CD4-positive, alpha-beta T cell treated with Interleukin-21 for 1 hour (primary cell): ENCODE measurements at places on chromosomes 7 and 10.

GRCh38 chr10:46543466-46544377 lies 12.7 kb downstream of the GPRIN2 start:
- no peak for DNase-seq

GRCh38 chr7:124168616-124169015 lies 135.7 kb upstream of the TMEM229A start:
- no peak for DNase-seq

GRCh38 chr7:128938544-128939074 lies 882 bp downstream of the IRF5 start:
- DNase-seq, result no peak

- no peak for DNase-seq
Observed at GRCh38 chr10:85767891-85768290, 598.7 kb downstream of the GRID1 start.

GRCh38 chr7:88866265-88866863 lies 70.8 kb upstream of the TEX47 start:
- DNase-seq, result no peak

- DNase-seq, result no peak
Observed at GRCh38 chr7:126495001-126495400, 757.7 kb downstream of the GRM8 start.

DNA sequence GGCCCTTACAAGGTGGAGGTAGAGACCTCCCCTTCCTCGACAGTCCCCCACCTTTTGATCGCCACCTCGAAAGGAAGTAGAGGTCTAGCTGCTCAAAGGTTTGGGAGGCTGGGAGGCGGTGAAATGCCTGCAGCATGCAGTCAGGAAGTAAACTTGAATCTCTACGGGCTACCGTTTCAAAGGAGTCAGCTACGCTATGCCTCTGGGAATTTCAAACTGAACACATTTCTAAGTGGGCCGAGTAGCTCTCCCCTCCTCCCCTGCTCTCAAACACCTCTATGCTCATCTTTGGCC lies 68.0 kb downstream of the CXCL12 start:
- no peak for DNase-seq

DNA sequence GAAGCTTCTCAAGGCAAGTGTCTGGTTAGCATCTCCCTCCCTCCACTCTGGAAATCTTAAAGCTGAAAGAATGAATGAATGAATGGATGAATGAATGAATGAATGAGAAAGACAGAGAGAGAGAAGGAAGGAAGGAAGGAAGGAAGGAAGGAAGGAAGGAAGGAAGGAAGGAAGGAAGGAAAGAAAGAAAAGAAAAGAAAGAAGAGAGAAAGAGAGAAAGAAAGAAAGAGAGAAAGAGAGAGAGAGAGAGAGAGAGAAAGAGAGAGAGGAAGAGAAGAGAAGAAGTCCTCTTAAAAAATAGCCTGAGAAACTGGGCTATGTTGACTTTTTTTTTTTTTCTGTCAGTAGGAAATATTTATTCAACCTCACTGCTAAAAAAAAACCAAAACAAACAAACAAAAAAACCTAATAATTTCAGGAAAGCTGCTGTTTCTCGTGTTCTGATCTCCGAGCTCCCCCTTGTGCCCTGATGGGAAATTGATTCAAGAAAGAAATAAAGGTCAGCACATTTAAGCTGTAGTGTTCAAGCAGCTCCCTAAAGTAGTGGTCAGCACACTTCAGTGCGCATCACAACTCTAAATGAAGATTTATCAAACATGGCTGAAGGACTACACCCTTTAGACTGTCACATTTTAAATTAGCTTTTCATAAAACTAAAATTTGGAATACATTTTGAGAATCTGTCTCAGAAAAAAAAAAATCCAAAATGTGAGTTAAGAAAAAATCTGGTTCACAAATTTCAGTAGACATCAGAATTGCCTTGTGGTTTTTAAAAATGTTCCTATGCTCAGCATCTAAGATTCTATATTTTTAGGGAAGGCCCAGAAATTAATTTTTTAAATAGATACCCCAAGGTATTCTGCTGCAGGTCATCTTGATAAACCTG lies 154.3 kb downstream of the ELAPOR2 start:
- DNase-seq, result no peak

GRCh38 chr10:93790439-93790838 lies 32.7 kb downstream of the LGI1 start:
- DNase-seq, result no peak

GRCh38 chr7:141920281-141920680 lies 4.1 kb downstream of the OR9A4 start:
- DNase-seq, result no peak

DNA sequence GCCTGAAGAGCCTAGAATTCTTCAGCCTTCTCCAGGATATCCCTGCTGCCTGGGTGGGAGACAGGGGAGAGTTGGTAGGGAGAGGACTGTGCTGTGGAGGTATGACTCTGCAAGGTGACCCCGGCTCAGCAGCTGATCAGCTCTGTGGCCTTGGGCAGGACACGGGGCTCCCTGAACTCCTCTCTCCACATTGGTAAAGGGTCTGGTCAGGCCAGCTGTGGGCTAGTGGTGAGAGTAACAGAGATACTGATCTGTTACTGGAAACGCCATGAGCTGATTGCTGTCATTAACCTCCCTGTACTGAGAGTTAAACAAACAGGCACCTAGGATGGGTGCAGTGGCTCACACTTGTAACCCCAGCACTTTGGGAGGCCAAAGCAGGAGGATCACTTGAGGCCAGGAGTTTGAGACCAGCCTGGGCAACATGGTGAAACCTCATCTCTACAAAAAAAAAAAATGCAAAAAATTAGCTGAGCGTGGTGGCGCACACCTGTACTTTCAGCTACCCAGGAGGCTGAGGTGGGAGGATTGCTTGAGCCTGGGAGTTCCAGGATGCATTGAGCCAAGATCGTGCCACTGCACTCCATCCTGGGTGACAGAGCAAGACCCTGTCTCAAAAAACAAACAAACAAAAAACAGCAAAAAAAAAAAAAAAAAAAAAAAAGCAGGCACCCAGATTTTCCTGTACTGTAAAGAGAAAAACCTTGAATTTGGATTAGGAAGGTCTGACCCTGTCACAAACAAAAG lies 151.5 kb downstream of the CUX1 start:
- DNase-seq, result no peak

GRCh38 chr10:420154-421121 lies 269.0 kb downstream of the DIP2C start:
- DNase-seq, result no peak

DNA sequence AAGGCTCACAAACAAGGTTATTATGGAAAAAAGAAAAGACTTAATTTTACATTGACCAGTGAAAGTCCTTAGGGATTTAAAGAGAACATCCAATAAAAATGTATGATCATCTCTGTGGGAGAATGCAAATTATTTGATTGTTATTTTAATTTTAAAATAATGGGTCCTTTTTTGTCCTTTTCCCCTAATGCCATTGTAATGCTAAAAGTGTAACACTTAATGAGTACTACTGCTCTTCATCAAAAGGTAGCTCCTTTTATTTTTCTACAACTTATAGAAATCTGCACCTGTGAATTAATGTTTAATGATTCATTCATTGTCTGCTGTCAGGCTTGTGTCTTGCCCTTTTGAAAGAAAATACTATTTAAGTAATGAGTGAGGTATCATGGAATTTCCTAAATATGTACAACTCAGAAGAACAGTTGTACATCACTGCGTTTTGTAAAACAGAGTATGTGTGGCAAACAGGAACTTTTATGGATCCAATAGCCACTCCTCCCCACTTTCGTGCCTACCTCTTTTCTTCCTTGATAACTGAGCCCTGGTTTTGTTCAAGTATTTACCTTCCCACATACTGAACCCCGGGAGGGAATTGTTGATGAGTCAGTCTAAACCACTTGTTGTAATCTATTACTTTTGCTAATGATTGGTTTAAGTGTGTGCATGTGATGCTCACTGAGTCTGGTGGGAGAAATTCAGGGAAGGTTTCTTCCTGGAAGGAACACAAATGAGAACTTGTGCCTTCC lies 19.9 kb upstream of the TRUB1 start:
- no peak for DNase-seq

DNA sequence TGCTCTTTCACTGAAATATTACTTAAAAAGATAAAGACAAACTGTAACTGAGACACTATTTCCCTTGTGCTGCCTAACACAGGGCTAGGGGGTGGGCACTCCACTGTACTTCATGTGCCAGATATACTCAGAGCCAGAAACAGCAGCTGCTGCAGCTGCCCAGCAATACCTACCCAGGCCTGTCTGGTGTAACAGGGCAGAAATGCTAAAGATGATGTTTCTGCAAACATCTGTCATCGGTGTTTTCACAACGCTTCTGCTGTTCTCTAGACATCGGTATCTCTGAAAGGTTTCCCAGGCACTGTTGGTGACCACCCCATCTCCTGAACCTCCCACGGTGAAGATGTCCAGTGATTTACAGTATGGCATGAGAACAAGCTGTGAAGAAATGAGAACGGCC lies 42.7 kb downstream of the LAMB1 start:
- no peak for DNase-seq

- DNase-seq, result no peak
Observed at GRCh38 chr7:574661-575395, 55.2 kb upstream of the PDGFA start.

DNA sequence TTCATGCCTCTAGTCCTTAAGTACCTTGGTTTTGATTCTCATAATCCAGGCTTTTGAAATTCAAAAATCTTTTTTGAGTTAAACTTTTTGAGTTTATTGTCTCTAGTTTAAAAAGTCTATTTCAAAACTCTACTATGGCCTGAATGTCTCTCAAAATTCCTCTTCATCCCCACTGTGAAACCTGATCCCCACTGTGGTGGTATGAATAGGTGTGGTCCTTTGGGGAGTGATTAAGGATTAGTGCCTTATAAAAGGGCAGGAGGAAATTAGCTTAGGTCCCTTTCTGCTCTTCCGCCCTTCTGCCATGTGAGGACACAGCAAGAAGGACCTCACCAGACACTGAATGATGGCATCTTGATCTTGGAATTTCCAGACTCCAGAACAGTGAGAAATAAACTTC lies 44.1 kb upstream of the JAZF1 start:
- no peak for DNase-seq

DNA sequence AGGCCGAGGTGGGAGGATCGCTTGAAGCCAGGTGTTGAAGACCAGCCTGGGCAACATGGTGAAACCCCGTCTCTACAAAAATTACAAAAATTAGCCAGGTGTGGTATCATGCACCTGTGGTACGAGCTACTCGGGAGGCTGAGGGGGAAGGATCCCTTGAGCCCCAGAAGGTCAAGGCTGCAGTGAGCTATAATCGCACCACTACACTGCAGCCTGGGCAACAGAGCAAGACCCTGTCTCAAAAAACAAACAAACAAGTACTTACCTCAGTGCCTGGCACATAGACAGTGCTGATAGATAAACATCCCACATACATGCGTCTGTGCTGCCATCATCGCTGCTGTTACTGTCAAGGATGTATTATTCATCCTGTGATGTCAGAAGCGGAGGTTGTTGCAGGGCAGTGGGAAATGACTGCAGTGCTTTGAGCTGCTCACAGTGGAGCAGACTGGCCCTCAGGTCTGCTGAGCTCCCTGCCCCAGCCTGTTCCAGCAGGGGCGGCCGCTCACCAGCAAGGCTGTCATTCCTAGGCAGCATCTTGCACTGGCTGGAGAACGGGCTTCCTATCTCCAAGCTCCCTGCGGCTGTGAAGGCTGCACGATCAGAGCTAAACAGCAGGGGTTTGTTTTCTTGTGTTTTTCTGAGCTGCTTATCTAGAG lies 18.6 kb downstream of the FOXK1 start:
- DNase-seq, result no peak

DNA sequence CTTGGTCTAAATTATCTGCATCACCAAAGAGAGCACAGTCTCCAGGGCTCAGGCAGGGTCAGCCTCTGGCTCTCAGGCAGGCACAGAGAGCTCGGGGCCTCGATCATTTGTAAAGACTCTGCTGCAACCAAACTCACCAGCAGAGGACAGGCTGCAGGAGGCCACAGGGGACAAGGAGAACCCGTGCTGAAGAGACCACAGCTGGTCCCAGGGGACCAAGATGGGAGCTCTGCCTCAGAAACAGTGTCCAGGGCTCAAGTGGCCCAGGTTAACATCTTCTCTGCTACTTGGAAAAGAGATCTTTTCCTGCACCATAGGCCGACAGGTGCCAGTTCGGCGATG lies 543.2 kb downstream of the PTPRN2 start:
- no peak for DNase-seq

- DNase-seq, result no peak
Observed at GRCh38 chr7:100415448-100415847, 13.1 kb downstream of the ZCWPW1 start.

- DNase-seq, result no peak
Observed at GRCh38 chr7:27917774-27918314, 177.9 kb downstream of the TAX1BP1 start.

GRCh38 chr10:119640875-119641526 lies 10.2 kb upstream of the BAG3 start:
- DNase-seq, result no peak

- DNase-seq, result peak; percentile 30
Observed at GRCh38 chr10:102710609-102711008, 3.6 kb downstream of the ARL3 start.

DNA sequence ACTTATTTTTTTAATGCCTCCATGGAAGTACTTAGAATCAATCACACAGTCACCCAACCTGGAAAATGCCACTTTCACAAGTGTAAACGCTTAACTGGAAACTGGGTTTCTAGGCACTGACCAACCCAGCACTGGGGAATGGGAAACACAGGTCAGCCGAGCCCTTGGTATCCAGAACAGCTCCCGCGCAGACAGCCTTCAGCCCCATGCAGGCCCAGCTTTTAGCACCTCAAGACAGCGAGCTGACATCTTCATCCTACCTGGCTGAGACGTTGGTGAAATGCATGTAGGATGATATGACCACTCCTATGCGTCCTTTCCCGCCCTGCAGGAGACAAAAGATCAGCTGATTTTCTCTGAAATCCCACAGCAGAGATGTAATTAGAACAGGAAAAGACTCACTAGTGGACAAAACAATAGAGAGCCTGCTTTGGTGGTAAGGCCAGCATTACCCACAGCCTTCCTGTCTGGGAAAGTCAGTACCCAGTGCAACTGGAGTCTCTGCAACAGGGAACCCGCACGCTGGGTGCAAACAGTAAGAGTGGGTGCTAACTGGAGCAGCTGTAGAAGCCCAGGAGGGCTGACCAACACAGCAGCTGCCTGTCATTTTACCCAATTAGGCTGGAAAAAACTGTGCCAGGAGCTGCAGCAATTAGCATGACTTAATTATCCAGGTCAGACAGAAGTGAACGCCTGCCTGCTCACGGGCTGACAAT lies 153.7 kb downstream of the TNS3 start:
- no peak for DNase-seq

GRCh38 chr7:127979113-127979727 lies 52.0 kb downstream of the LRRC4 start:
- DNase-seq, result no peak

DNA sequence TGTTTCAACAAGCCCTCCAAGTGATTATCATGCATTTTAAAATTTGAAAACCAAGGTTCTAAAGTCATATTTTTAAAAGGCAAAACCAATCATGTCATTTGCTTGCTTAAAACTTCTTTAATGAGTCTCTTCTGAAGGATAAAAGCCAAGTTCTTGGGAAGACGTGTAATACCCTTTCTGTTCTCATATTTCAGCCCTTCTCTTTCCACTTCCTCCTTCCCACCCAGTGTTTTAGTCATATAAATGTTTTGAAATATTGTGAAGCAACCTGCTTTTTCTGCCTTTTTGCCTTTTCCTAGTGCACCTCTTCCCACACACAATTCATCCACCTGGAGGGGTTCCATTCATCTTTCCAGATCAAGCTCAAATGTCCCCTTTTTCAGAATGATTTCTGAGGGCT lies 211.1 kb upstream of the LRRTM3 start:
- DNase-seq, result no peak

GRCh38 chr7:65371468-65371867 lies 2.2 kb upstream of the ZNF92 start:
- no peak for DNase-seq

GRCh38 chr10:68096913-68097516 lies 12.3 kb upstream of the MYPN start:
- no peak for DNase-seq
